Activated naive CD4-positive, alpha-beta T cell treated with anti-CD3 and anti-CD28 coated beads, Interleukin-2, amount 10 ng/mL, durations not matched to agents 7 days and 5 days (primary cell): ENCODE measurements at places on chromosomes 6 and 20.

DNA sequence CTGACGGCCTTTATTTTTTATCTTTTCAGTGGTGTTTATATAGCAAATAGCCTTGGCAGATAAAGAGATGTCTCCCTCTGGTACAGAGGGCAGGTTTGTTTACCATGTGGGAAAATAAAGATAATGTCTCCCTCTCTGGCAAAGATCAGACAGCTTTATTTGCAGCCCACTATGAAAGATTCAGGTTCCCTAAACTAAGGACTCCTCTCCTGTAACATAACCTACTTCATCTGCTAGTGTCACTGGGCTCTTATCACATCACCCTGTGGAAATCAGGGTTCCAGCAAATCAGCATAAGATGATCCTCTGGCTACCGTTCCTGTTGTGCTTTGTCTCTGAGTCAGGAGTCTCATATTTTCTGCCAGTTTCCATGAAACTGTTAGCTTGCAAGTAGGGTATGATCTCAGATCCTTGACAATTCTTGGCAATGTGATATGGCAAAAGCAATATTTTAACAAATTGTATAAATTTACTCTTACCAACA, 3.1 kb downstream of the FBXL4 start:
- peaks cover under 1% of the 10 kb centered on the region for H3K27me3 ChIP-seq
- H3K4me3 ChIP-seq: no peak overlapping the region
- H3K36me3 ChIP-seq: peaks cover 26% of the 10 kb centered on the region
- H3K27ac ChIP-seq: no peak overlapping the region
- DNase-seq: no peak

DNA sequence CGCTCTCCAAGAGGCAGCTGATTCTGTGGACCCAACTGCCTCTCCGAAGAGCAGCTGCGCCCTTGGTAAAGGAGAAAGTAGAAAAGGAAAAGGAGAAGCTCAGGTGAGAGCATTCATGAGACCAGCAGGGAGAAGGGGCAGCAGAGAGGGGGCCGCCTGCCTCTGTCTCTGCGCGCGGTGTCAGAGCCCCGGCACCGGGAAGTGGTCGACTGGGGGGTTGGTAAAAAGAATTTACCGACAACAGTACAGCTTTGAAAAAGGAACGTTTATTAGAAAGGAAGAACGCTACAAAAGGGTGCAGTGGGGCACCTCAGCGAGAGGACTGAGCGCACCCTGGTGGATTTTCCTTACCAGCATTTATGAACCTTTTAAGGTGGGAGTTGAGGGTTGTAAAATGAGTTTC, 61.9 kb downstream of the GPR6 start:
- no peaks in the 10 kb centered on the region for H3K36me3 ChIP-seq
- peak overlapping the region; percentile 91 for H3K27ac ChIP-seq
- peaks cover 20% of the 10 kb centered on the region for H3K4me1 ChIP-seq
- DNase-seq: peak; percentile 61

DNA sequence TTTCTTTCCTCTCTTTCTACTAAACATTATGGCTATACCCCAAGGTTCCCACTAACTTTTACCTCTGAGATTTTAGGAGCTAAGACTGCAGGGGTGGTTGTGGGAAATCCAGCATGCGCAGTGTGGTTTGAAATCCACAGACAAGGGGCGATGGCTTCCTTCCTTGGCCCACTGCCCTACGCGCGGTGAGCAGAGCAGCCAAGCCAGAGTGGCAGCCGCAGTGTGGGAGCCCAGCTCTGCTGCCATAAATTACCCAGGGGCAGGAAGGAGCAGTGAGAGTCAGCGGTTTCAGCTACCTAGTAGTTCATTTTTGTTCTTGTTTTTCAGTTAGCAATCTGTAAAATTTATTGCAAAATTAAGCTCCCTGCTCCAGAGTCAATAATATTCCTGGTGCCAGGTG, 101.4 kb downstream of the BMP2 start:
- H3K4me3 ChIP-seq: no peak overlapping the region
- no peaks in the 10 kb centered on the region for H3K4me1 ChIP-seq
- H3K27ac ChIP-seq: no peak overlapping the region
- no peaks in the 10 kb centered on the region for H3K36me3 ChIP-seq
- H3K27me3 ChIP-seq: no peaks in the 10 kb centered on the region
- DNase-seq: no peak

DNA sequence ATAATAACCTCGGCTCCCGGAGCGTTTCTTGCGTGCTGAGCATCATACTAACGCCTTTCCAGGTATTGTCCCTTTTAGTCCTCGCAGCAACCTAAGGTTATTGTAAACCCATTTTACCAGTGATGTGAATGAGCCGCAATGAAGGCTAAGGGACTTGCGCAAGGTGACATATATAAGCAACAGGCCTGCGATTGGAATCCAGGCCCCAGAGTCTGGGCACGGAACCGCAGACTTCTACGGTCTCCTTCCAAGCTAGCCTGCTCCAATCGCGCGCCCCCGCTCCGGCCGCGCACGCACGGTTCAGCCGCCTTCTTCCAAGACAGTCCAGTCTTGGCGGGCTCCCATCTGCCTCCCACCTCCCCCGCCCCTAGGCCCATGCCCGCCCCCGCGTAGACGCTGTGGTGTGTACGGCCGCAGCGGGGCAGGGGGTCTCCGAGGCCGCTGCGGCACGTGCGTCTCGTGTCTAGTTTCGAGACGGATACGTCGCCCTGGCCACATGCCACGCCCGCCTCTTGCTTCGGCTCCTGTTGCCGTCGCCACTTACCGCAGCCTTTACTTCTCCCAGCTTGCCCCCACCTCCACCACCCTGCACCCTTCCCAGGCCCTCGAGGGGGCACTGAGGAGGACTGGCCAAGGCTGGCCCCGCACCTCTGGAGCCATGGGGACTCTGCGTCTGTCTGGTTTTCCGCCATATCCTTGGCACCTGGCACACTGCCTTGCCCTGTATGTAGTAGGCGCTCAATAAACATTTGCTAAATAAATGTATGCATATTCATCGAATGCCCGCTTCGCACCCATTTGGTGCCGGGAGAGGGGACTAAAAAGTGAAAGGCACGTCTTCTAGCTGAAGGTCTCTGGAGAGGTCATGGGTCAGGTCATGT, 855 bp upstream of the GFOD1 start:
- H3K4me3 ChIP-seq: peak overlapping the region; percentile 87
- H3K36me3 ChIP-seq: peaks cover 3% of the 10 kb centered on the region

- H3K27ac ChIP-seq: no peak overlapping the region
- no peak for DNase-seq
- no peaks in the 10 kb centered on the region for H3K27me3 ChIP-seq
- H3K4me3 ChIP-seq: no peak overlapping the region
These were observed 20.4 kb downstream of the MAN1A1 start for GRCh38 chr6:119328892-119329793.

- no peak overlapping the region for H3K27ac ChIP-seq
- H3K4me3 ChIP-seq: no peak overlapping the region
- peaks cover 39% of the 10 kb centered on the region for H3K27me3 ChIP-seq
- no peaks in the 10 kb centered on the region for H3K4me1 ChIP-seq
These were observed 33.9 kb downstream of the BPIFB1 start for GRCh38 chr20:33316958-33317357.

DNA sequence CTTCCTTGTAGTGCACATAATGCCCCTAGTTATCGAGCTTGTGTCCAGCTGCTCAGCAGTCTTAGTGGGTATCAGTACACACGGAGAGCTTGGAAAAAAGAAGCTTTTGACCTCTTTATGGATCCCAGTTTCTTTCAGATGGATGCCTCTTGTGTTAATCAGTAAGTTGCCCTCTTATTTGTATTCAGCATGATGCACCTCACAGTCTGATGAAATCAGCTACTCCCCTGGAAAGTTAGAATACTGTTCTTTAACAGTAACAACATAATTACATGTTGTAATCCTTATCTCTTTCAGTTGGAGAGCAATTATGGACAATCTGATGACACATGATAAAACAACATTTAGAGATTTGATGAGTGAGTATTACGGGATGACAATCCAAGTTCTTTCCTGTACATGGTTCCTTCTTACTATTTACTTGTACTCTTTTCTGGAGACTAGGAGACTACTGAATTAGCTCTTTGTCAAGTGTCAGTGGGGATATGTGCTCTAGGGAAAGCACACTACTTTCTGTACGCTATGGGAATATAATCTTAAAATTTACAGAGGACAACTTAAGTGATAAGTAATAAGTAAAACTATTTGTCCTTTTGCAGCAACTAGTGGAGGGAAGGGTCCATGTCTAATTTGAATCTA, 39.1 kb downstream of the PGM3 start:
- no peaks in the 10 kb centered on the region for H3K27me3 ChIP-seq
- H3K4me1 ChIP-seq: no peaks in the 10 kb centered on the region
- H3K36me3 ChIP-seq: peaks cover 13% of the 10 kb centered on the region
- no peak overlapping the region for H3K27ac ChIP-seq
- no peak overlapping the region for H3K4me3 ChIP-seq
- no peak for DNase-seq

GRCh38 chr6:35084041-35084491, 57.1 kb downstream of the TCP11 start:
- H3K36me3 ChIP-seq: no peaks in the 10 kb centered on the region
- no peak overlapping the region for H3K27ac ChIP-seq
- no peaks in the 10 kb centered on the region for H3K27me3 ChIP-seq

GRCh38 chr6:4280707-4281106, 145.3 kb upstream of the ECI2 start:
- no peak for DNase-seq
- no peaks in the 10 kb centered on the region for H3K4me1 ChIP-seq
- peaks cover 26% of the 10 kb centered on the region for H3K27me3 ChIP-seq
- H3K36me3 ChIP-seq: no peaks in the 10 kb centered on the region

GRCh38 chr6:27830212-27830599, 82.0 kb downstream of the OR2B2 start:
- no peak for DNase-seq
- peak overlapping the region; percentile 95 for H3K4me3 ChIP-seq
- peaks cover 58% of the 10 kb centered on the region for H3K4me1 ChIP-seq
- peak overlapping the region; percentile 99 for H3K27ac ChIP-seq

DNA sequence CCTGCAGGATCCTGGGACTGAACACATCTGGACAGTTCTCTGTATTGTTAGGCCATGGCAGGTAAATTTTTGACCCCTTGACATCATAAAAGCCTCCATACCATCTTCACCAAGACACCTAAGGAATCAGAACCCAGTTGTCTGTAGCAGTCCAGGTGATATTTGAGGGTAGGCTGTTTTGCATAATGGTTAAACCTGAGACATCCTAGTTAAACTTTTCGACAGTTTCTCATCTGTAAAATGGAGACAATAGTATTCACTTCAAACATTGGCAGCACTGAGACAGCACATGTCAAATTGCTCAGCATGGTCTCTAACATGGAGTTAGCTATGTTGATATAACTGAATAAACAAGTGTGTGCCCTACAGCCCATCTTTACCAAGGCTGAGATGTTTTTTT, 24.8 kb downstream of the C6orf62 start:
- no peak for DNase-seq
- no peak overlapping the region for H3K27ac ChIP-seq
- peaks cover 10% of the 10 kb centered on the region for H3K4me1 ChIP-seq
- H3K4me3 ChIP-seq: no peak overlapping the region
- H3K27me3 ChIP-seq: no peaks in the 10 kb centered on the region

DNA sequence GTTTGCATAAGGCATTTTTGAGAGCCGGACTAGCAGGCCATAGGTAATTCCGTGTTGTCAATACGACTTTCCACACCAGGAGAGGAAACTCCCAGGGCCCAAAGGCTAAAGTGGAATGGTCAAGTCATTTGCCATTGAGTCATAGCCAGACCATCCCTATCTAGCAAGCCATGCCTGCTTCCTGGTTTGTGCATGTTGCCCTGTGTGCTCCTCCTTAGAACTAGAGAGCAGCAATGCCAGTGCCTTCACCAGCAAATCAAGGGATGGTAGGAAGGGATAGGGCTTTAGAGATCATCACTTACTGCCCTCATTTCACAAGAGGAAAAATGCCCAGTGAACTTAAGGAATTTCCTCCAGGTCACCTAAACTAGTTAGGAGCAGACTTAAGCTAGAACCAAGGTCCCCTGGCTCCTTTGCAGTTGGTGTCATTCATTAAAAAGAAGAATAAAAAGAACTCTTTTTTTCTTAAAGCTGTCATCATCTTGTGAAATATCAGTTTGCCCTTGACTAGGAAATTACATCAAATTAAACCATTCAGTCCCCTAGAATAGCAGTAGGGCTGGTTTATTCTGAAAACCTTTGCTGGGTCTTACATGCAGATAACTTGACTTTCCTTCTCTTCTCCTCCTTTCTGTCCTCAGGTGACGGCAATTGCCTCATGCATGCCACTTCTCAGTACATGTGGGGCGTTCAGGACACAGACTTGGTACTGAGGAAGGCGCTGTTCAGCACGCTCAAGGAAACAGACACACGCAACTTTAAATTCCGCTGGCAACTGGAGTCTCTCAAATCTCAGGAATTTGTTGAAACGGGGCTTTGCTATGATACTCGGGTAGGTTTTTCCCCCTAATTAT, 7.4 kb downstream of the TNFAIP3 start:
- H3K4me3 ChIP-seq: no peak overlapping the region
- peaks cover 63% of the 10 kb centered on the region for H3K4me1 ChIP-seq
- H3K36me3 ChIP-seq: peaks cover 83% of the 10 kb centered on the region
- DNase-seq: no peak

DNA sequence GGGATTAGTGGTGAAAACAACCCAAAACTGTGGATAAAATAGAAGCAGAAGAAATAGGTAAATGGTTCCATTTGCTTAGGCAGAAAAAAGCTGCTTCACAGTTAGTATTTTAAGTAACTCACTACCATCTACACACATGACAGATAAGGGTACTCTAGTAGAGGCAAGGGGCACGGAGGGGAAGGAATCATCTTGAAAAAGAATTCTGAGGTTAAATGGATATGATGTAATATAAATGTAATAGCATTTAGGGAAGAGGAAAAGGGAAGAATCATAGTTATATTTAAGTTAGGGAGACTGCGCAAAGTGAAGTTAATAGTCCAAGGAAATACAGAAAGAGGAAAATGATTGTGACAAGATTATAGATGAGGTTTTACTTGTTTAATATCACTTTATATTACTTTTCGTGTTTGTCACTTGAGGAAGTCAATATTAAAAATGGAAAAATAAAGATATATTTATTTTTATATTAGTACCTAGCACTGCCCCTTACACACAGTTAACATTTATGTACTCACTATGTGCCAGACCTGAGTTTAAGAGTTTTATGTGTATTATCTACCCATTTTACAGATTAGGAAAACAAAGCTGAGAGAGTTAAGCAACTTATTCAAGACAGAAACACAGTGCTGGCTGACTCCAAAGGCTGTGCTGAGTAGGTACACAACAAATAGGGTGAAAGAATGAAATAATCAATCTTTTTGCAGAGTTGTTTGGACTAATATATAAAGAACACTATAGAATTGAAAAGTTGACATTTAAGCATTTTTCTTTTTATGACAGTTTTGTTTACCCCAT, 128.1 kb downstream of the REV3L start:
- H3K36me3 ChIP-seq: peaks cover 13% of the 10 kb centered on the region
- no peak for DNase-seq
- no peaks in the 10 kb centered on the region for H3K4me1 ChIP-seq
- no peak overlapping the region for H3K27ac ChIP-seq
- no peak overlapping the region for H3K4me3 ChIP-seq

DNA sequence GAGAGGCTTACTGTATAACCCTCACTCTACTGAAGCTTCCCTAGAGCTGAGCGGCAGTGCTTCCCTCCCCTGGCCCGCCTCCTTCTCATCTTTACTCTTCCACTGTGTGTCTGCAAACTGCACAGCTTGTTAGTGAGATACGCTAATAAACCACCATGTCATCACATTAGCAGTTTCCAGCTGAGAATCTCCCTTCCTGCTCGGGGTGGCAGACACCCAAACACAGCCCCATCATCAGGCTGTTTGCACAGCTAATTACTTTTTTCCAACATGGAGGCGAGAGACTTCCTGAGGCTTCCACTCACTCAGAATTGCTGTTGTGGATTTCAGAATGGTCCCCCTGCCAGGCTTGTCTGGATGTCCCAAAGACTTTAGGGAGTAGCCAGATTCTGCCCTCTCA, 444.9 kb upstream of the SULF2 start:
- H3K36me3 ChIP-seq: no peaks in the 10 kb centered on the region
- H3K27me3 ChIP-seq: peaks cover 12% of the 10 kb centered on the region
- no peak for DNase-seq
- no peak overlapping the region for H3K4me3 ChIP-seq
